Progenitor cell of endocrine pancreas (in vitro differentiated cells): ENCODE measurements at places on chromosomes 5 and 9. TPM values are rescaled to one million over a fixed set of nuclear protein-coding genes. Genes with fewer than 3 reads are reported as not detected.

Gene PRELID2
- total RNA-seq, result 21.2 and 21.4 TPM in 2 replicates

Gene MAP1B
- 58.6 and 63.8 TPM in 2 replicates for total RNA-seq

Gene ADAMTSL1
- 2.1 and 2.5 TPM in 2 replicates for total RNA-seq

Gene LVRN
- total RNA-seq, result 0.24 and 0.64 TPM in 2 replicates

Gene GMCL2
- total RNA-seq, result not detected in 2 replicates

Gene HRCT1
- total RNA-seq, result not detected in 2 replicates

Gene ARID3C
- 8.5 and 12.0 TPM in 2 replicates for total RNA-seq

Gene ACSL6
- 0.19 and 0.36 TPM in 2 replicates for total RNA-seq

Gene AMBP
- 678 and 717 TPM in 2 replicates for total RNA-seq

Gene SLC46A2
- not detected in 2 replicates for total RNA-seq

Gene PLAC8L1
- 1.5 and 2.0 TPM in 2 replicates for total RNA-seq

Gene COL15A1
- total RNA-seq, result not detected in 2 replicates

Gene NR2F1-AS1
- total RNA-seq, result 6.3 and 10.6 TPM in 2 replicates

Gene PCDHA3
- total RNA-seq, result 1.5 and 2.4 TPM in 2 replicates

Gene TMC1
- total RNA-seq, result not detected in 2 replicates

Gene TOR1A
- total RNA-seq, result 33.1 and 39.0 TPM in 2 replicates

Gene SH2D3C
- total RNA-seq, result 2.0 and 2.6 TPM in 2 replicates

Gene ZDHHC11
- 44.3 and 47.6 TPM in 2 replicates for total RNA-seq

Gene GPR107
- 46.7 and 48.7 TPM in 2 replicates for total RNA-seq

Gene IFNA13
- total RNA-seq, result not detected in 2 replicates

Gene THOC3
- 76.3 and 77.1 TPM in 2 replicates for total RNA-seq

Gene C9
- total RNA-seq, result not detected in 2 replicates

Gene RRAGA
- 52.6 and 53.3 TPM in 2 replicates for total RNA-seq

Gene SLC34A3
- total RNA-seq, result 0.26 and 0.27 TPM in 2 replicates

Gene DMRTA1
- 6.9 and 7.7 TPM in 2 replicates for total RNA-seq

Gene MLANA
- total RNA-seq, result not detected in 2 replicates

Gene RETREG1
- 7.4 and 8.0 TPM in 2 replicates for total RNA-seq

Gene GRM6
- total RNA-seq, result not detected in 2 replicates

Gene SPATA31E1
- not detected in 2 replicates for total RNA-seq
